ENCODE measurements at places on chromosomes 11 and 22. TPM values are rescaled to one million over a fixed set of nuclear protein-coding genes. Genes with fewer than 3 reads are reported as not detected.

GRCh38 chr11:32792111-32792947, 2.1 kb downstream of the CCDC73 start:
- H3K27me3 ChIP-seq, result peaks cover 6% of the 10 kb centered on the region
- H3K27ac ChIP-seq, result no peak overlapping the region
- no peaks in the 10 kb centered on the region for H3K36me3 ChIP-seq
- no peak overlapping the region for H3K4me3 ChIP-seq
- DNase-seq, result no peak

The IGSF22 gene
- total RNA-seq, result not detected

GRCh38 chr11:94800414-94800813, 32.3 kb downstream of the AMOTL1 start:
- no peak overlapping the region for H3K4me3 ChIP-seq
- 0 out of 2 replicates have a peak, but pooled peaks cover 1% of the 10 kb centered on the region for H3K27me3 ChIP-seq
- no peak overlapping the region for H3K27ac ChIP-seq
- DNase-seq, result no peak

DNA sequence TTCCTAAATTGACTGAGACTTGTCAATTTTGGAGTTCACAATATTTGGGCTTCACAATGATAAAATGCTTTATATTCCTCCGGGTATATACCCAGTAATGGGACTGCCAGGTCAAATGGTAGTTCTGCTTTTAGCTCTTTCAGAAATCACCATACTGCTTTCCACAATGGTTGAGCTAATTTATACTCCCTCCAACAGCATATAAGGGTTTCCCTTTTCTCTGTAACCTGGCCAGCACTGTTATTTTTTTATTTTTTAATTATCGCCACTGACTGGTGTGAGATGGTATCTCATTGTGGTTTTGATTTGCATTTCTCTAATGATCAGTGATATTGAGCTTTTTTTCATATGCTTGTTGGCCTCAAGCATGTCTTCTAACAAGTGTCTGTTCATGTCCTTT, 21.8 kb downstream of the NARS2 start:
- no peaks in the 10 kb centered on the region for H3K4me1 ChIP-seq
- H3K27ac ChIP-seq, result no peak overlapping the region
- peaks cover 3% of the 10 kb centered on the region for H3K36me3 ChIP-seq
- no peak overlapping the region for H3K4me3 ChIP-seq

The SIAE gene
- total RNA-seq, result 14.9 TPM

The DBX1 gene
- total RNA-seq, result not detected

- H3K27ac ChIP-seq, result no peak overlapping the region
- H3K27me3 ChIP-seq, result no peaks in the 10 kb centered on the region
- peaks cover 4% of the 10 kb centered on the region for H3K4me1 ChIP-seq
- no peaks in the 10 kb centered on the region for H3K36me3 ChIP-seq
Observed at GRCh38 chr11:61737636-61738386, 14.6 kb upstream of the MYRF start.

GRCh38 chr22:50694099-50694605, 21.5 kb downstream of the SHANK3 start:
- peaks cover 2% of the 10 kb centered on the region for H3K4me1 ChIP-seq
- H3K36me3 ChIP-seq, result no peaks in the 10 kb centered on the region
- H3K27me3 ChIP-seq, result no peaks in the 10 kb centered on the region
- no peak overlapping the region for H3K4me3 ChIP-seq
- DNase-seq, result no peak

The KRTAP5-11 gene
- total RNA-seq, result not detected

GRCh38 chr11:67033661-67034166, 10.8 kb downstream of the SYT12 start:
- no peak overlapping the region for H3K4me3 ChIP-seq
- no peaks in the 10 kb centered on the region for H3K27me3 ChIP-seq
- H3K27ac ChIP-seq, result no peak overlapping the region

The JAML gene
- total RNA-seq, result 0.39 TPM

DNA sequence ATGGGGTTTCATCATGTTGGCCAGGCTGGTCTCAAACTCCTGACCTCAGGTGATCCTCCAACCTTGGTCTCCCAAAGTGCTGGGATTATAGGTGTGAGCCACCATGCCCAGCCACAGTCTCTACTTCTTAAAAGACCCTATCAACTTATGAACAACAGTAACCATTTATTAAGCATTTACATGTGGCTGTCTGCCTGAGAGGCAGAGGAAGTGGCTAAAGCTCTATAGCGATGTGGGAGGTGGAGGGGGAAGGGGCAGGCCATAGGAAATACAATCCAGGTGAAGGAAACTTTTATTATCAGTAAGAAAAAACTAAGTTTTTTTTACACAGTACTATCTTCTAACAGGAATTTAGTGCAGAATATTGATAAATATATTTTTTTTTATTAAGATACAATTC, 87.8 kb upstream of the PHOX2A start:
- no peak overlapping the region for H3K27ac ChIP-seq
- H3K4me3 ChIP-seq, result no peak overlapping the region
- no peaks in the 10 kb centered on the region for H3K4me1 ChIP-seq
- H3K27me3 ChIP-seq, result no peaks in the 10 kb centered on the region
- 0 out of 2 replicates have a peak, but pooled peaks cover 4% of the 10 kb centered on the region for H3K36me3 ChIP-seq

All from Panc1 (cell line).